ENCODE measurements at places on chromosomes 16 and 17.

DNA sequence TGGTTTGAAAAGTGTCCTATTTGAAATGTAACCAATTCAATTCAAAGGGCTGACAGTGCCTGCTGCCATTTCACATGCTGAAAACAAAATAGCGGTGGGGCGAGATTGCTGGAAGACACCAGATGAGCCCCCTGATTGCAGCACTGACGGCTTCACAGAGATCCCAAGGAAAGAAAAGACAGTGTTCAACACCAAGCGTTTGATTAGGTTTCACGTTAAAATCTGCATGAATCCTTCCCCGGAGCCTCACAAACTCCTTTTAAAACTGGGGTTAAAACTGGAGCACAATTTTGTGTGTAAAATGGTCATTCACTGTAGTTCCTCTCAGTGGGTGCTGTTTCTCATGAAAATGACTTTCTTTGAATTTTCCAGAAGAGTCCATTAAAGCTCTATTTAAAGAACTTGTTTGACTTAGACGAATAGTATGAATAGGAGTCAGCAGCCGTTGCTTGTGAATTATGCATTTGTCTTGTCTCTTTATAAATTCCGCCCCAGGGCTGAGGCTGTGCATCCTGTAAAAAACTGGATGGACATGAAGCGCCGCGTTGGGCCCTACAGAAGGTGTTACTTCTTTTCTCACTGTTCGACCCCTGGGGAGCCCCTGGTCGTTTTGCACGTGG, 8.8 kb downstream of the MLYCD start:
- DNase-seq = no peak

GRCh38 chr16:5516115-5516514, 418.5 kb upstream of the EEF2KMT start:
- DNase-seq = no peak

GRCh38 chr17:10041916-10042588, 137.0 kb upstream of the RCVRN start:
- no peak for DNase-seq

- DNase-seq = no peak
These were observed 5.3 kb upstream of the WSCD1 start for GRCh38 chr17:6064868-6065267.

DNA sequence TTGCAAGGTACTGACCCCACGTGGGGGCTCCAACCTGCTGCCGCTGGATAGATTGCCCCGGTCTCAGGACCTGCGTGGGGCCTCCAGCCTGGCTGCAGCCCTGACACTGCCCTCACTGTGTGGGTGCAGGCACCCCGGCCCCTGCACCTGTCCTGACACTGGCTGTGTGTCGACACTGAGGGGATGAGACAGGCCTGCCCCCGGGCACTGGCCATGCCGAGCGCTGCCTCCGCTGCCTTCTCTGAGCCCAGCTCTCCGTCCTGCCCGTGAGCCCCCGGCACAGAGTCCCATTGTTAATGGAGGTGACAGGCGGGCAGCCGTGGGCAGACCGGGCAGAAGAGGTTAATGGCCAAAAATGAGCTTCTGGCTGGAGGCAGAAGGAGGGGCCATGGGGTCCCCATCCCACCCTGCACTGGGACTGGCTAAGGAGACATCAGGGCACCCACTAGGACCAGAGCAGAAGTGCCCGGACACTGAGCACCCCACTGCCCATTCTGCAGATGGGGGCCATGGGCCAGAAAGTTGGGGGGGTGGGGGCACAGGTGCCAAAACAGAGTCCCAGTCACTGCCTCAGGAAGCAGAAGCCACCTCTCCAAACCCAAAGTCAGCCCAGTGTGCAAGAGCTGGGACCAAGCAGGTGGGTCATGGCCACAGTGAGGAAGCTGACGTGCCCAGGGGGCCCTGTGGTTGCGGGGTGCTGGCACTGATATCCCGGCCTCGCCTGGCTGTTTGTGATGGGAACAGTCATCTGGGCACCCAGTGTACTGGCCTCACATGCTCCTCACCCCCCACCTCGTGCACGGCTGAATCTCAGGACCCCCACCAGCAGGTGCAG, 2.5 kb upstream of the PRR35 start:
- DNase-seq = no peak

DNA sequence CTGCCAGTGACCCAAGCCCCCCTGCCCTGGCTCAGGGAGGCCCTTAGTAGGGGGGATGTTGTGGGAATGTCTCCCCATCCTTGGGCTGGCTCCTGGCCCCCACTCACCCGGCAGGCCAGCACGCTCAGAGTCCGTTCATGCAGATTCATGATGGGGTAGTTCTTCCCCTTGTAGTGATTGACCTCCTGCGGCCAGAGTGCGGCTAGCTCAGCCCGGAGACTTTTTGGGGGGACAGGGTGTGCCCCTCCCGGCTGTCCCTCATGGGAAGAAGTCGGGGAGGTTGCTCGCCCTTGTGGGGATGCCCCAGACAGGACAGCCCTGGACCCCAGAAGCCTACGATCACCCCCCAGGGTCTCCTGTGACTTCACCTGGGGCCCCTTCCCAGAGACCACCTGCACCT, 4.0 kb downstream of the NPB start:
- DNase-seq = no peak

GRCh38 chr16:24896439-24896838, 50.7 kb downstream of the SLC5A11 start:
- no peak for DNase-seq

DNA sequence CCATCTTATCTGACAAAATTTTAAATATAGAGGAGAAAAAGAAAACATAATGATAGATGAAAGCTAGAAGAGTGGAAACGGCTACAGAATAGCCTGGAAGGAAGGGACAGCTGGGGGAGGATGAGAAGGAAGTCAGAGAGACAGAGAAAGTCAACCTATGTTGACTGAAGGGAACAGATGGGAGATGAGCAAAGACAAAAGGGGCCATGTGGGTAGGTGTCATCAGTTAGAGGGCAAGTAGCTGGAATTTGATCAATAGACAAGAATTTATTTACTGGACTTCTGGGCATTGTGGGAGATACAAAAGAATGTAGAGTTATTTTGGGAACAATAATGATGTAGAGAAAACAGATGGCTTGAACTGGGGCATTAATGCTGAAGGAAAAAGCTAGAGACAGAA, 194.4 kb downstream of the ANKFN1 start:
- no peak for DNase-seq

- no peak for DNase-seq
These were observed 14.9 kb downstream of the WNT9B start for GRCh38 chr17:46866325-46866724.

DNA sequence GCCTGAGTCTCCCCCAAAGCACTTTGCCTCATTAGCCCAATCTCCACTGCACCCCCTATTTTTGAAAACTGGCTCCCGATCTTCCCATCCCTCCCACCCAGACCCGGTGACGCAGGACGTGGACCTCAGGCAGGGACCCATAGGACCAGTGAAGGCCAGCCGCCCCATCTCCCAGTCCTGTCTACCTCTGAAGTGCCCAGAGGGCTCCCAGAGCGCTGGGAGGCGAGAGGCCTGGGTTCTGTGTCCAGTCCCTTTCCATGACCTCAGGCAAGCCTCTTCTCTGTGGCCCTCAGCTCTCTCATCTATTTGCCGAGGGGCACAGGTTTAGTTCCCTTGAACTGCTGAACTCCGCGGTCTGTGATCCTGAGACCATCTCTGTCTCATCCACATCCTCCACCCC, 714 bp downstream of the TNS4 start:
- no peak for DNase-seq

DNA sequence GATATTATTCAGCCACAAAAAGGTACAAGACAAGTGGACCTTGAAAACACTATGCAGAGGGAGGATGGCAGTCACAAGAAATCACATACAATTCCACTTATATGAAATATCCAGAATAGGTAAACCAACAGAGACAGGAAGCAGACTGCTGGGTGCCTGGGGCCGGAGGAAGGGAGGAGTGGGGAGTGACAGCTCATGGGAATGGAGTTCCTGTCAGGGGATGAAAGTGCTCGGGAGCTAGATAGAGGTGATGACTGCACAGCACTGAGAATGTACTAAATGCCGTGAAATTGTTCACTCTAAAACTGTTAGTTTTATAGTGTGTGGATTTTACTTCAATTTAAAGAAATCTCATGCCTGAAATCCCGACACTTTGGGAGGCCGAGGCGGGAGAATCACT, 74.2 kb upstream of the MED9 start:
- DNase-seq = no peak

GRCh38 chr16:69932691-69933392, 18.3 kb upstream of the CLEC18A start:
- DNase-seq = no peak

DNA sequence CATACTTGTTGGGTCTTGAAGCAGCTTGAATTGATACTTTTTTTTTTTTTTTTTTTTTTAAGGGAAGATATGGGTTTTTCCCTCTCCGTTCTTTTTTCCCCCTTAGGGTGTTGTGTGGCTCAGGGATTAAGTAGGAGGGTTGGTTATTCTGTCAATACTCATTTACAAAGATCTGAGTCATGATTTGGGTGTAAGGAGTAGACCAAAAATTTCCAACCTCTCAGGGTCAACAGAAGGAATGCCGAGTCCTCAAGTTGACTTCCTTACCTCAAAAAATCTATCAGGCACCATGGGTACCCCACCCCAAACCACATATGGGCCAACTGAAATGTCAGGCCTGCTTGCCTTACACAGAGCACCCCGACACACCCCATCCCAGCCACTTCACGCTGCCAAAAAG, 230.5 kb downstream of the CCDC182 start:
- DNase-seq = no peak

- no peak for DNase-seq
These were observed 5.0 kb downstream of the PIK3R6 start for GRCh38 chr17:8862213-8863056.

DNA sequence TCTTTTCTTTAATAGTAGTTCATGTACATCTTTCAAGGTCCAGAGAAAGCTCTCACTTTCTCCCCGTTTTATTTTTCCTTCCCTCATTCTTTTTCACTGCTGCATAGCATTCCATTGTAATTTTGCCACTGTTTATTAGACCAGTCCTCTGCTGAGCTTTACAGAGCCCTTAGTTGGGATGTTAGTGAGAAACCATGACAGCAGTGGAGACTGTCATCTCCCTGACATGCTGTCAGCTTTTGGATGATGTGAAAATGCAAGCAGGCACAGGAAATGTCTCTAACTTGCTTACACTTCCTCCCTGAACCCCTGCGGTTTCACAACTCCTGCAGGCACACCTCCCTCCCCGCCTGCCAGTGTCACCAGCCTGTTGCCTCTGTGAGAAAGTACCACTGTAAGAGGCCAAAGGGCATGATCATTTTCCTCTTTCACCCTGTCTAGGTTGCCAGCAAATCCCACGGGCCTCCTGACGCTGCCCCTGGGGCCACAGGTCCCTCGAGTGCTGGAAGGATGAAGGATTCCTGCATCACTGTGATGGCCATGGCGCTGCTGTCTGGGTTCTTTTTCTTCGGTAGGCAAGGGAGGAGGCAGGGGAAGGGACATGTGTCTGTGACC, at the start of gene ITGAL:
Gene ITGAL, plus strand, starts transcription at position 415 of the 615 bp plus-strand sequence. Its CDS starts 96 bp downstream, at position 511.
- no peak for DNase-seq

- DNase-seq = no peak
These were observed 5.3 kb upstream of the CCL1 start for GRCh38 chr17:34368196-34368945.

- no peak for DNase-seq
These were observed 94.2 kb upstream of the CREBBP start for GRCh38 chr16:3974751-3975150.

GRCh38 chr17:31680126-31680525, 178.9 kb downstream of the COPRS start:
- DNase-seq = no peak

GRCh38 chr17:77690271-77691161, 268.0 kb upstream of the TNRC6C start:
- DNase-seq = no peak

GRCh38 chr17:59892251-59892923, 356 bp downstream of the TUBD1 start:
- DNase-seq = no peak

GRCh38 chr17:45132320-45132571, at the start of gene PLCD3:
TSS of gene PLCD3 (minus strand) at chr17:45132515. CDS start at chr17:45132410, 105 bp downstream.
- DNase-seq = peak; percentile 67

DNA sequence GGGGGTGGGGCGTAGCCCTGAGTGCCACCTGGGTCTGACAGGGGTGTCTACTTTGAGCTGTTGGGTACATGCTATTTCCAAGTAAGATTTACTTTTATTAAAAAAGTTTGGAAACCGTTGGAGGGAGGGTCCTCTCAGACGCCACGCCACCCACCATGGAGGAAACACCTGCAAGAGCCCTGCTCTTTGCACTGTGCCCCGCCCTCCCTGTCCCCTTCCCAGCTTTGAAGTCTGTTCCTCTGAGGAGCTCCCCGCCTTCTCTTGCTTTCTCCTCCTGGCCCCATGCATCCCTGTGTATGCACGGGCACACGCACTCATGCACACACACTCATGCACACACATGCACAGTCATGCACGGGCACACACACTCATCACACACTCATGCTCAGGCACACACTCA, 15.5 kb downstream of the ADGRG1 start:
- DNase-seq = no peak

DNA sequence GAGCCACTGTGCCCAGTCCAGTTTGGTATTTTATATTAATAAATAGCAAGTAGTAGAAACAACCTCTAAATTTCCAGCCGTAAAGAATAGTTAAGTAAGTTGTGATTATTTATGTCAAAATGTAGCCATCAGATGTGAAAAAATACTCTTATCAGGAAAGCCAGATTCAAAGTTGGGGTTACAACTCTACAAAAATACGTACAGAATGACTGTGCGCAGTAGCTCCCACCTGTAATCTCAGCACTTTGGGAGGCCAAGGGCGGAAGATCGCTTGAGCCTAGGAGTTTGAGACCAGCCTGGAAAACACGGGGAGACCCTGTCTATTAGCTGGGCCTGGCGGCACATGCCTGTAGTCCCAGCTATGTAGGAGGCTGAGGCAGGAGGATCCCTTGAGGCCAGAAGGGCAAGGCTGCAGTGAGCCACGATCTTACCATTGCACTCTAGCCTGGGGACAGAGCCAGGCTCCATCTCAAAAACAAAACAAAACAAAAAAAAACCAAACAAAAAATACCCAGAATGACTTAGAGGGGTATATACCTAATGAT, 1.7 kb downstream of the PDP2 start:
- DNase-seq = no peak

GRCh38 chr17:39018267-39019134, 51.3 kb upstream of the FBXO47 start:
- DNase-seq = no peak

GRCh38 chr17:46984892-46985291, 5.8 kb upstream of the RPRML start:
- no peak for DNase-seq

- no peak for DNase-seq
These were observed 4.7 kb downstream of the NOD2 start for GRCh38 chr16:50697881-50698767.

GRCh38 chr17:37756051-37756450, 11.2 kb upstream of the HNF1B start:
- DNase-seq = no peak

Measured in NCI-H1048 (cell line).